ENCODE measurements at places on chromosomes 4 and X.

GRCh38 chr4:5892323-5893003 is 423 bp downstream of the CRMP1 start:
- DNase-seq: no peak

- no peak for DNase-seq
These were observed 24.6 kb downstream of the ADGRG4 start for GRCh38 chrX:136325377-136325776.

DNA sequence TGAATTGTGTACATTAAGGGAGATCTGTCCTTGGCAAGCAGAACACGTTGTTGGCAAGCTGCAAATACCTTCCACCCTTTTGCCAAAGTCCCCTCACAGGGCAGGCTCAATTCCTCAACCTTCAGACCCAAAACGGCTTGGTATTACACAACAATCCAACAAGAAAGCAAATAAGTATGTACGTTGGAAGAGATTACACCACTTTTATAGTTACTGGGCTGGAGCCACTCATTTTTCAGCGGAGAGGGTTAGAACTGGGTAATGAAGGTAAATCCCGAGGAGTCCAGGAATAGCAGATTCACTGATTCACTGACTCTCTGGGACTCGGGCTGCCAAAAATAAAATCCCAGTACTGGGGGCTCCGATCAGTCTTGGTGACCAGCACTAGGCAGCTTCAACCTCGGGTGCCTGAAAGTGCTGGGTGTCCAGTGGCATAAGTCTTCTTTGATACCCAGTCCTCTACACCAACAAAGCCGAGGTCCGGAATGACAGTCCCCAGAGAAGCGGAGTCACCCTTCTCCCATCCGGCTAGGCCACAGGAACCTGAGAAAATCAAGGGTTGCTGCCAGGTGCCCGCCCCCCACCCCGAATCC is 587 bp downstream of the TIMM8A start:
- DNase-seq: no peak

DNA sequence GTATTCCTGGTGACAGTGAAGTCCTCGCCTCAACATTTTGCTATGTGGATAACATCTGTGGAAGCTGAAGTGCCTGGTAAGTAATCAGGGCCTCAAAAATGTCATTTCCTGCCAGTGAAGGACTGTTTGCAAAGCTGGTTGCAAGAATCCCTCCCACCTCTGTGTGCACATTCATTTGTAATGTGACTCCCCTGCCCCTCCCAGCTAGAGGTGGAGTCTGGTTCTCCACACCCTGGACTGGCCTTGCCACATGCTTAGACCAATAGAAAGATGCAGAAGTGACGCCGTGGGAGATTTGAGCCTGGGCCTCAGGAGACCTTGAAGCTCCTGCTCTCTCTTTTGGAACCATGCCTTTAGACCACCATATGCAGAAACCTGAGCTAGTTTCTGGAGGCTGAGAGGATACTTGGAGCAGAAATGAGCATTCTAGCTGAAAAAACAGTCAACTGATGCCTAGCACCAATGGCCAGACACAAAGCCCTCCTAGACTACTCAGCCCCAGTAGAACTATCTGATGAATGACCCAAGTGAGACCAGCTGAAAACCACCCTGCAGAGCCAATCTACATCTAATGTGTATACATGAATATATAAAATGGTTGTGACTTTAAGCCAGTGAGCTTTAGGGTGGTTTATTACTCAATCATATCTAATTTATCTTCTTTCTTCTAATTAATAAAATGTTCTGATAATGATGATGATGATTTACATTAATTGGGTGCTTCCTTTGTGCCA is 47.8 kb upstream of the CRMP1 start:
- no peak for DNase-seq

DNA sequence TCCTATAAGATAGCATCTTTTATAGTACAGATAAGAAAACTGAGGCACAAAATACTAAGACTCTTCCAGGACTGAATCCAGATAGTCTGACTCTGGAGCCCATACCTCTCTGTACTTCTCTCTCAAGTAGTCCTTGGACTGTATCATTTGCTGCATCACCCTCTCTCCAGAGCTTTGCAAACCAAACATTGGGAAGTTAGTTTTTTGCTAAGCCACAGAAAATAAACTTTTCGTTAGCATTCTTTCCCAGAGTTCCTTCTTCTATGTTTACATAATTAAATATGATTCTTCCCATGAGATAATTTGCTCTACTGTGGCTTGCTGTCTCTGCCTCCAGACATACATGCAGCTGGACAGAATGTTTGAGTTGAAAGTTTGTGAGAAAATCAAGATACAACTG is 22.0 kb downstream of the PPEF2 start:
- no peak for DNase-seq

DNA sequence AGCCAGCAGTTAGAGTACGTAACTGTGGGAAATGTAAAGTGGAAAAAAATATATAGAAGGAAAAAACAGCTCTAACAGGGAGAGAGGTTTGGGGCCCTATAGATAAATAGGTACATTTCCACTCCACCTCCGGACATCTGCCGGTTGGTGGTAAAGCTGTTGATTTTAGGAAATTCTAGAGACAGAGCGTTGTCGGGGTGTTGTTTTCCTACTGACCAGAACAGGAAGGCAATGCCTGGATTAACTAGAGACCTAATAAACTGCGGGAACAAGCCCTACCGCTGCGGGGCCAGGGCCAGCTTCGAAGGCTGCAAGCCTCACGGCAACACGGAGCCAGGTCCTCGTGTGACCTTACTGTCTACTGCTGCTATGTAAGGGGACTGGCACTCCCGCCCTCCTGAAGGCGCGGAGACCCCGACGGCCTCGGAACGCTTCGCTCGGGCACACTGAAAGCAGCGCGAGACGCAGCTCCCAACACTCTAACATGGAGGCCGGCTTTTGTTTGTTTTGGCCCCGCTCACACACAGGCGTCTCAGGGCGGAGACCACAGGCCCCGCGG is 702 bp upstream of the CDKN2AIP start:
- DNase-seq: no peak

DNA sequence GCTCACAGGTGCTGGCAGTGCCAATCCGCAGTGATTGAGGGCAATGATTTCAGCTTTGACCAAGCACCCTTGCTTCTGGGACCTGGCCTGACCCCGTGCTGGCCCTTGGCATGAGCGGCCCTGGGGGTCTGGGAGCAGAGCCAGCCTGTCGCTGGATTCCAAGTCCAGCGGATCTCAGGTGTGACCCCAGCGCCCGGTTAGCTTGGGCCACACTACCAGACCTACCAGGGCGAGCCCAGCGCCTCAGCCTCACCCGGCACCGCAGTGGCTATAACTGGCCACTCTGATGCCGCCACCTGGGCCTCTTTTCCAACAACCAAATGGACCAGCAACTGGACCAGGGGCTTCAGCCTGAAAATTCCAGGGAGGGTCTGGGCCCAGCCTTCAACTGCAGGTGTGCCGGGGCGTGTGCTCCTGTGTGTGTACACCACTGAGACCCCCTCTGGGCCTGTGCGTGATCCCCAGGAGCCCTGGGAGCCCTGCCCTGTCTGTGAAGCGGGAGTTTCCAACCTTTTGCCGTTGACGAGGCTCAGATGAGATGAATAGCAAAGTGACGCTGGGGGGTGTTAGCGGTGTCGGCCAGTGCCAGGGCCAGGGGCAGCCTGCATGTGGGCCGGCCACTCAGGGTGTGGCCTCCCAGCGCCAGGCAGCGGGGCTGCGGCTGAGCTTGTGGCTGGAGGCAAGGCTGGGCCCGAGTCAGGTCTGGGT is 658 bp downstream of the SH3TC1 start:
- DNase-seq: peak; percentile 64

- no peak for DNase-seq
These were observed 4.0 kb downstream of the DIPK2B start for GRCh38 chrX:45196701-45197100.

GRCh38 chr4:46993075-46994006 is at the start of gene GABRA4:
Gene GABRA4, minus strand, starts transcription at chr4:46993581. Its CDS starts 157 bp downstream, at chr4:46993424.
- peak; percentile 34 for DNase-seq

- DNase-seq: no peak
These were observed 88.9 kb upstream of the NDP start for GRCh38 chrX:44061968-44062614.

DNA sequence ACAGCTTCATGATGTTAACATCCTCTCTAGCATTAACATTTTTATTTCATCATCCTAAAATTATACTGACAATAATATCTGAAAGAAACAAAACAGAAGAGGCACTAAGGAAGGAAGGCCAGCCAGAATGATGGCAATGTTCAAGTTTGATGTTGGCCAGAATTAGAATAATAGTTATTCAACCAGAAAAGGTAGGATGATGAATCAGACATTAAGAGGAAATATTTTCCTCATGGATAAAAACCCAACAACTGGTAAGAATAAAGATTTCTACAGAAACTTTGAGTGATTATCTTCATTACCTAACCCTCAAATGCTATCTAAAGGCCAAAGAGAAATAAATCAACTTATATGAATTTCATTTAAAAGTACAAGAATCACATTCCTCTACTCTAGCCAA is 105.2 kb downstream of the PDE5A start:
- DNase-seq: no peak

DNA sequence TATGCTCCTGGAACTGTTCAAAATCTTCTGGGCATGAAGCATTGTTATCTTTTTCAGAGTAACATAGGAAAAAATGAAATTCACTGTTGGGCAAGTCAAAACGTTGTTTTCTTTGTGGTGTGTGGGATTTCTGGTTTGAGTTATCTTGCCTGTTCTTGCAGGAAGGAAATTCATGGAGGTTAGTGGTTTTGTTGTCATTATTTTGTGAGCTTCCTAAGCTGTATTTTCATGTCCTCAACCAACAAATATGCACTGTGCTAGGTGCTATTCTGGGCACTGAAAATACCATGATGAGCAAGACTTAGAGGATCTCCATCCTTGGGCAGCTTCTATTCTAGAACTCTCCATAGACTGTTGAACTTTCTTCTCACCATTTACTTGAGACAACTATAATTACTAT is 16.9 kb downstream of the SPINK2 start:
- no peak for DNase-seq
